Cardiac fibroblast (primary cell): ENCODE measurements at places on chromosomes 1 and 21.

- DNase-seq, result no peak
Observed at GRCh38 chr1:178726545-178726944, 1.5 kb downstream of the RALGPS2 start.

DNA sequence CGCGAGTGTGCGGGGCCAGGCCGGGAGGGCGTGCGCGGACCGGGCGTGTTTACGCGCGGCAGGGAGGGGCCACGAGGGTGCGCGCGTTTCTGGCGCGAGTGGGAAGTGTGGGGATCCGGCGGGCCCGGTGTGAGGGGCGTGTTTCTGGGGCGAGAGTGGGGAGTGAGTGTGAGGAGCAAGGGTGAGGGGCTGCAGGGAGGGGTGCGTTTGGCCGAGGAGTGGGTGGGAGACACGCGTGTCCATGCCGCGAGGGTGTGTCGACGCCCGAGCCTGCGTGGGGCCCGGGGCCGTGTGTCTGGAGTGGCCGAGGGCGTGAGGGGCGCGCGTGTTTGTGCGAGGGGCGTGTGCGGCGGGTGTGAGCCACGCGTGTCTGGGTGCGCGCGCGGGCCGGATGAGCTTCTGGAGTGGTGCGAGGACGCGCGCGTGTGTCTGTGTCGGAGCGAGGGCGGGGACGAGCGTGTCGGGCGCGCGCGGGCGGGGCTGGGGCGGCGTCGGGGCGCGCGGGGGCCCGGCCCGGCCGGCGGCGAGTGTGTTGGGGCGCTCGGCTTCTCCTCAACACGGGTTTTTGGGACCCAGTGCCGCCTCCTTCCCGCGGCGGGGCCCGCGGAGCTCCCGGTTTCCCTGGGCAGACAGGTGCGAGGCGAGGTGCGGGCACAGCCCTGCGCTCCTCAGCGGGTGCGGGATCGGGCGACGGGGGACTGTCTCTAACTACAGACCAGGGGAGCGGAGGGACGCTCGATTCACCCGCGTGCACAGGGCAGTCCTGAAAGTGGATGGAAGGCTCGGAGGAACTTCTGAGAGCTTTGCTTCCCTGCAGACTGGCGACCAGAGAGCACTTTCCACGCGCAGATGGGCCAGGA, 65.8 kb upstream of the VAMP3 start:
- no peak for DNase-seq

DNA sequence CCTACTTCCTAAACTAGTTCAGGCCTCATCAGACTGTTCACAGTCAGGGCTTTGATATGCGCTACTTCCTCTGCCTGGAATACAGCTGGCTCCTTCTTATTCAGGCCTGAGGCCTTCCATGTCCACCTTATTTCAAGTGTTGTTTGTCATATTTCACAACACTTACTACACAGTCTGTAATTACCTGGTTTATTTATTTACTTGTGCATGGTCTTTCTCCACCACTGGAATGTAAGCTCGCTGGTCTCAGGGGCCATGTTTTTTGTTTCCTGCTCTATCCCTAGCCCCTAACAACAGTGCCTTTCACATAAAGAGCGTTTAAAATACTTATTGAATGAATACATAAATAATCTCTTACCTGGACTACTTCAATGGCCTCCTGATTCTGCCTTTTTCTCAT, 4.6 kb upstream of the SRSF4 start:
- no peak for DNase-seq

DNA sequence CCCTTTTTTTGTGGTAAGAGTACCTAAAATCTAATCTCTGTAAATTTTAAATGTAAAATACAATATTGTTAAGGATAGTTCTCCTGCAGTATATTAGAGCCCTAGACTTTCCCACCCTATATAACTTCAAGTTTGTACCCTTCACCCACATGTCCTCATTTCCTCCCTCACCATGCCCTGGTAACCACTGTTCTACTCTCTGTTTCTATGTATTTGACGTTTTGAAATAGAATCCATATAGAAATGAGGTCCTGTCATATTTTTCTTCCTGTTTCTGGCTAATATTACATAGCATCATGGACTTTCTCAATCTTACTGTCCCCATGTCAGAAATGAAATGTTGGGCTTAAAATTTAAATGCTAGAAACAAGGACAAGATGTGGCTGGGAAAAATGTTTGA, 24.8 kb downstream of the GBP7 start:
- DNase-seq, result no peak

- DNase-seq, result peak; percentile 66
Observed at GRCh38 chr21:43613755-43614638, 45.3 kb downstream of the HSF2BP start.

- no peak for DNase-seq
Observed at GRCh38 chr1:213418268-213419071, 367.4 kb downstream of the RPS6KC1 start.
